ENCODE measurements at places on chromosomes 3 and 15.

DNA sequence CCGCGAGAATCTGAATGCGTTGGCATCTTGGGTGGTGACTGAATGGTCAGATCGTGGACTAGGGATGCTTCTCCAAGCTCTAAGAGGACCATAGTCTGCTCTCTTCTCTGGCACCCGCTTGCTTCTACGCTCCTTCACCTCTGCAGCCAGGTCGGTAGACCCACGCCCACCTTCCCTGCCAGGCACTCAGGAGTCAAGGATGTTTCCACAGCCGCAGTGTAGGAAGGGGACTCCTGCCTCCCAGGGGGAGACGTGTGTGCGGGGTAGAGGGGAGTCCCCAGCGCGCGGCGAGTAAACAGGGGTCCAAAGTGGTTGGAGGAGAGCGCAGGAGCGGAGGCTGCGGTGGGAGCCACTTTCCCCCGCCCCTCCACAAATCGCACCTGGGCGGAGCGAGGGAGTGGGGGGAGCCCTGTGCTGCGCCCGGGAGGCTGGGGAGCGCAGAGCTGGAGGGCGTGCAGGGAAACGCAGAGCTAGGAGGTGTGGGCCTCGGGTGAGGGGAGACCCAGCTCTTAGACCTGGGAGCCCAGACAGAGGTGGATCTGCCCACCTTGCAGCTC, 1.7 kb downstream of the LRRC3B start:
- DNase-seq = no peak

- DNase-seq = no peak
Observed at GRCh38 chr3:70360979-70361760, 48.7 kb upstream of the MDFIC2 start.

GRCh38 chr15:66429117-66429516, 42.4 kb downstream of the MAP2K1 start:
- no peak for DNase-seq

- DNase-seq = no peak
Observed at GRCh38 chr3:4355401-4356219, 52.4 kb downstream of the SETMAR start.

DNA sequence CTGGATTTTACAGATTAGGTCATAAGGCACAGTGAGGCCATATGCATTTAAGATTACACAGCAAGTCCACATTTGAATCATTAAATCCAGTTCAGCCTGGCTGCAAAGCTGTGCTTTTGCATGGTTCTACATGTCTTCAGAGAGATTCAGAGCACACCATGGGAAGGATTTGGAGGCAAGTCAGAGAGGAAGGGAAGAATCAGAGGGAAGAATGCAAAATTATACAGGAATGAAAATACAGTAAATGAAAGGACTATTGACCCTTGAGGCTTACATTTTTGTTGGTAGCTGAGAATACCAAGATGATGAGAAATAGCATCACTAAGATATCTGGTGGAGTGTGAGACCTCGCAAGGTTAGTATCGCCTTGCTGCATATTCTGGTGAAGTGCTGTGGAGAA, 13.9 kb downstream of the FILIP1L start:
- no peak for DNase-seq

- no peak for DNase-seq
Observed at GRCh38 chr3:123688241-123688747, 103.4 kb upstream of the HACD2 start.
